ENCODE measurements at places on chromosomes 4 and X.

DNA sequence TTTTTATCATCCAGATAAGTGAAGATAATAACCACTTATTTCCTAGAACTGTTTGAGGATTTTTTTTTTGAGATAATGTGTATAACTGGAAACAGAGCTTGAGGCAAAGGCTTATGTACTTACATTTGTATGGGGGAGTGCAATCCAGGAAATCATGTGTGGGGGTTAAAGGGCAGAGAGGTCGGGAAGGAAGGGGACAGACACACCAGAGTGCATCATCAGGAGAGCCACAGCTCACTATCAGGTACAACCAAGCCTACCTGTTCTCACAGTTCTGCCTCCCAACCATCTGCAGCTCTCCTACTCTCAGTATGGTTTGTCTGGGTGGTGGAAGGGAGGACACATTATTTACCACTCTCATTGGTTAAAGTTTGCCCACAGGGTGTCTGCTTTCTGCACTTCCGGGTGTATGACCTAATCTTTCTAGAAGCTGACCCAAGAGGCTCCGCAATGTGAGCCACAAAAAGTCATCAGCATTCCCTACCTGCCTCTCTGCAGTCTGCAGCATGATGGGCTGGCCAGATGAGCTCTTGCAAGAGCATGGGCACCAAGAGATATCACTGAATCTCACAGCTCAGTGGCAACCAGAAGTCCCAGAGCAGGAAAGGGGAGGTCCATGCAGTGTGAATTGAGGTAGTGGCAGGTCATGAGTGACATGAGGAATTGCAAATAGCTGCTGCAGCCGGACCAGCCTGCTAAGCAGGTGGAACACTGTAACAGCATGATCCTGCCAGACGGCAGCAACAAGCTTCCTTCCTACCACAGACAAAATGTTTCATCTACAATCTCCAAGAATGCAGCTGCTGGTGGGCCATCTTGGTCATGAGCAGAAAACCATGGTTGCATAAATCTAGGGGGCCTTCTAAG, 36.9 kb upstream of the SPRY1 start:
- no peak for DNase-seq

DNA sequence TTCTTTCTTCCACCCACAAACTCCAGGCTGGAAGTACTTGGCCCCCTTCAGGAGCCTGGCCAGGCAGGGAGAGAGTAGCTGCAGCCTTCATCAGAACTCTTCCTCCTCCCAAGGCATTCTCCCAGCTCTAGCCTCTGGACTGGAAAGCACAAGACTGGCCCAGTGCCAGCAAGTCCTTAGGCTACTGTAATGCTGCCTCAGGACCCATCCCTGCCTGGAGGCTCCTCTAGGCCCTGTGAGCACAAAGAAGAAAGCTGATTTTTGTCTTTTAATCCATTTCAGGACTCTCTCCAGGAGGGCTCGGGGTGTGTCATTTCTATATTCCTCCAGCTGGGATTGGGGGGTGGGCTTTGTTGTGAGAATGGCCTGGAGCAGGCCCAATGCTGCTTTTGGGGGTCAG, 10.8 kb downstream of the AWAT2 start:
- DNase-seq = no peak

GRCh38 chrX:25084446-25084845, 68.7 kb upstream of the ARX start:
- no peak for DNase-seq

- no peak for DNase-seq
Observed at GRCh38 chr4:144666539-144667175, 20.7 kb downstream of the HHIP start.

DNA sequence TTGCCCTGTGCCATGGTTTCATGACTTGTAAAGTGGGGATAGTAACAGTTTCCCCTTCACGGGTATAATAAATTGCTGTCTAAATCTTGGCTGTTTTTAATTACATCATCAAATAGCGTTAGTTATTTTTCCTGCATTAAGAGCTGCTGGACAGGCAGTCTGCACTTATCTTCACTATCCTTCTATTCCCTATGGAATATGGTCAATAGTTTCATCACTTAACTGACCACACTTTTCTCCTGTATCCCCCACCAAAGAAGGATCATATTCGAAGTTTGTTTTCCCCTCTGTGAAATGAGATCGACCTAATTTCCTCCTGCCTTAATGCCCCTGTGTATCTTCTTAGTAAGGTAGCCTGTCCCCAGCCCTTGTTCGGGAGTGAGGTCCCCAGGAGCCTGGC, 133.2 kb downstream of the SHROOM3 start:
- DNase-seq = no peak

GRCh38 chrX:132407691-132408090, 81.1 kb downstream of the MBNL3 start:
- no peak for DNase-seq

DNA sequence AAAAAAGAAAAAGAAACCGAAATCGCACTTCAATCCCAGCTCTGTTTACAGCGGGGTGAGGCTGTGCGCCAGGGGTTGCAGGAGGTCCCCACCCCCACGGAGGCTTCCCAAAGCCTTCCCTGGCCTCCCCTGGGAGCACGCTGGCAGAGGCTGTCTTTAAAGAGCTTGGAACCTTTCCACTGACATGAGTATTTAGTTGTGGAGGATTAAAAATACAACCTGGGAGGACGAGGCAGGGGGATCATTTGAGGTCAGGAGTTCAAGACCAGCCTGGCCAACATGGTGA, 69.1 kb downstream of the PPP2R2C start:
- DNase-seq = no peak

GRCh38 chrX:17820100-17820499, 41.0 kb downstream of the RAI2 start:
- no peak for DNase-seq

DNA sequence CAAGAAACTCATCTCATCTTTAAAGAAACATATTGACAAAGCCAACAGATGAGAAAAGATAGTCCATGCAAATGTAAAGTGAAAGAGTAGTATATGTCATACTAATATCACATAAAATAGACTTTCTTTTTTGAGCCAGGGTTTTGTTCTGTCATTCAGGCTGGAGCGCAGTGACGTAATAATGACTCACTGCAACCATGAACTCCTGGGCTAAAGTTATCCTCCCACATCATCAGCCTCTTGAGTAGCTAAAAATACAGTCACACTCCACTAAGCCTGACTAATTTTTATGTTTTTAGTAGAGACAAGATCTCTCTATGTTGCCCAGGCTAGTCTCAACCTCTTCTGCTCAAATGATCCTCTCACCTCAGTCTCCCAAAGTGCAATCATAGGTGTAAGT, 51.8 kb upstream of the TRAM1L1 start:
- DNase-seq = peak; percentile 47

DNA sequence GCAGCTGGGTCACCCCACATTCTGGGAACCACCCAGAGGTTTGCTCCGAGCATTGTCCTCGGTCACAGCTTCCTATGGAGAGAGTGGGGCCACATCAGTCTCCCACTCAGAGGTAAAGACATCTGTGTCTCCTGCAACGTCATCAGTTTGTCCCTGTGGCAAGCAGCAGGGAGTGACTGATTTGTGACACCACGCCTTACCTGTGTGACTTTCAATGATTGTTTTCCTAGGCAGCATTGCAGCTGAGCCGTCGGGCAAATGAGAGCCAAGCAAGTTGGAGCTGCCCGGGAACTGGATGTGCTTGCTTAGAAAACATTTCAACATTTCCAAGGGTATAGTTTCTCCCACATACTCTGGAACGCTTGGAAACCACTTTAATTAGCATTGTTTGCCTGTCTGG, 29.7 kb upstream of the HELT start:
- DNase-seq = no peak

DNA sequence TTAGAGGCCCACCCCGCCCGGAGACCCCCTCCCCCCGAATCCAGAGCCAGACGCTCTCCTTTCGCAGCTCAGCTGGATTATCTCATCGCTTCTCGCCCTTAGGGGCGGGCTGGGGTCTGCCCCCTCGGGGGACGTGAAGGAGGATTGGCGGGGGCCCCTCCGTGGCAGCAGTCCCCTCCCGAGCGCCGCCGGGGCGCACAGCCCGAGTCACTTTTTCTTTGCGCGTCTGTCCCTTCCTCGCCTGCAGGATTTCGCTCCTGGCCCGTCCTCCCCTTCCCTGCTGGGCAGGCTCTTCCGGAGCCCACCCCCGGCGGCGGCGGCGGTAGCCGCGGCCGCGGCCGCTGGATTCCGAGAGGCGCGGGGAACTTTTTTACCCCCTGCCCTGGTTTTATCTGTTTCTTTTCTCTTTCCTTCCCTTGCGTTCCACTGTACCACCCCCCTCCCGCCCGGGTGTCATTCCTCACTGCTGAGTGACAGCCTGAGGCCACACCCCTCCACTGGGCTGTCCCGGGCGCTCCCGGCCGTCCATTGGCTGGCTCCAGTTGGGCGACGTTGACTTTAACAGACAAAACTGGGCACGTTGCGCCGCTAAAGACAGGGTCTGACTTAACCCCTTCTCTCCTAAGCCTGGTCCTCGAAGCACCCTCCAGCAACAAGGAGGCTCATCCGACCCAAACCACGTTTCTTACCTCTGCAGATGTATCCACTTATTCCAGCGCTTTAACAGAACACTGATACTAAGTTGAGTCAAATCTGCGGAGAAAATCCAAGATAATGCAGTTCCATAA, 492 bp upstream of the NKX3-2 start:
- no peak for DNase-seq

DNA sequence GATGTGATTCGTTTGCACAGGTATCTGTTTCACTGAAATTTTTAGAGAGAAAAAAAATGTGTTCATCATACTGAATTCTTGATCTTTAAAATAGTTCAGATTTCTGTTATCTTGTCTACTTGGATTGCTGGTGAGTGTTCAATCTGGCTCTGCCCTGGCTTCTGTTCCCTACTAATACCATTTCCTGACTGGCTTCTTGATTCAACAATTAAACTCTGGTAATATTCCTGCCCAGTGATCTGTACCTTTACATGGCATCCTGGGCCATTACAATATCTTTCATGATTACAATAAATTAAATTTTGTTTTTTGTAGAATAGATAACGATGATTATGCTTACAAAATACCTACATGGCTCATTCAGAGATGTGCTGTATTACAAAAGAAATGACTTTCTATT, 1388.0 kb upstream of the TENM3 start:
- no peak for DNase-seq

DNA sequence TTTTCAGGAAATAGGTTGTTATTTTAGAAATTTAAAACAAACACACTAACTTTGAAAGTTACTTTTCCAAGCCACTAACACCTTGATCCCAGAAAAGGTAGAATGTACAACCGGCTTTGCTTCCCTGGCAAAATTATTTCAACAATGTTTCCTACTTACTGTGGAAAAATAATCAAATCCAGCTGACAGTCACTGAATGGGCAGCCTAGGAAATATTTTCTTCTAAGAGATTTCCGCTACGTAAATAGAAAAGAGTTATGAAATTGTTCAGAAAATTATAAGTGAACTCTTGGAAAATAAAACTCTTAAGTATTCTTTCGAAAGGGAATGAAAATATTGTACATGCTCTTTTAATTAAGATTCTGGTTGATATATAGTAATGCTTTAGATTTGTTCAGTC, 195.7 kb downstream of the GASK1B start:
- DNase-seq = no peak

DNA sequence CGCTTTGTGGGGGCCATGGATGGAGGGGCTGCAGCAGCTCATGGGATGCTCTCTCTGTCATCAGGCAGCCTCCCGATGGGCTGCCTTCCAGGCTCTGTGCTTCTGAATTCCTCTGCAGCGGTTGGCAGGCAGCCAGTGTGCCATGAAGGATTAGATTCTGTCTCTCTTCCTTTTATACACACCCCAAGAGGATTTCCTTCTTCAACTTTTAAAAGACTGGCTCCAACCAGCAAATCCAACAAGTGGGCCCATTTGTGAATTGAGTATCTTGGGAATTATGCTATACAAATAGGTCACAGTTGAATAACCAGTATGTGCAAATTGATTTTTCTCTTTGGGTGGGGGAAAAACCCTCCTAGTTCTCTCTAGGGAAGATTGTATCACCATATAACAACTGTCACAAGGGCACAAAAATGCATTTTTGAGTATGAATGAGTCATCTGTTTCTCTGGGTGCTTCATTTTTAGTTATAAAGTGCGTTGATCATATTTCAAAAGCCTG, 96.8 kb upstream of the FAT1 start:
- DNase-seq = no peak

DNA sequence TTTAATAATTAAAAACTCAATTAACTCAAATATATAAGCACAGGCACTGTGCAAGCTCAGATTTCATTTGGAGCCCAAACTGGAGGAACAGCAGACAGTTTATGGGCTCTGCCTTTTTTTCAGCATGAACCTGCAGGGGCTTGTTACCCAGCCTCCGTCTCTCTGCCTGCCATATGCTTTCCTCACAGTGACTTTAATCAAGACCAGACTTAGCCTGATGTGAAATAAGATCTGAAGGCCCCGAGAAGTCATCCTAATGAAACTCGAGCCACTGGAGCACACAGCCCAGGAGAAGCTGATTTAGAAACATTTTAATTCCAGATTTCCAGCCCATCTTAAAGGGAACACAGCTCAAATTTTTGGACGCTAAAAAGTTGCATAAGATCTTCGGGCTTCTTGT, 55.6 kb downstream of the SPATA18 start:
- DNase-seq = peak; percentile 48

DNA sequence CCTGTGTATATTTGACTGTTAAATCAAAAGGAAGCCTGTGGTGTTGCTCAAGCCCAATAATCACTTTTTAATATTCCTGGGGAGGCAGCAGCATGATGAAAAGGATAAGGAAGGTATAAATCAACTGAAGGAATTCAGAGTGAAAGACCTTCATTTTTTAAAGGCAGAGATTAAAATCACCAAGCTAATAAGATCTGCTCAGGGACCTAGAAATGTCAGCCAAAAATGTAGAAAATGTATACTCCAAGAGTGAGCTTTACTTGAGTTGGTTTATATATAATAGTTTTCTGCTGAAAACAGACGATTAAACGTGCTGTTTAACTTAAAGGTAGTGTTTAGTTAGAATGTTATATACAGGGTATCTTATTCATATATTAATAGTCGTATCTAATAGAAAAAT, 549.3 kb downstream of the IQCM start:
- no peak for DNase-seq

DNA sequence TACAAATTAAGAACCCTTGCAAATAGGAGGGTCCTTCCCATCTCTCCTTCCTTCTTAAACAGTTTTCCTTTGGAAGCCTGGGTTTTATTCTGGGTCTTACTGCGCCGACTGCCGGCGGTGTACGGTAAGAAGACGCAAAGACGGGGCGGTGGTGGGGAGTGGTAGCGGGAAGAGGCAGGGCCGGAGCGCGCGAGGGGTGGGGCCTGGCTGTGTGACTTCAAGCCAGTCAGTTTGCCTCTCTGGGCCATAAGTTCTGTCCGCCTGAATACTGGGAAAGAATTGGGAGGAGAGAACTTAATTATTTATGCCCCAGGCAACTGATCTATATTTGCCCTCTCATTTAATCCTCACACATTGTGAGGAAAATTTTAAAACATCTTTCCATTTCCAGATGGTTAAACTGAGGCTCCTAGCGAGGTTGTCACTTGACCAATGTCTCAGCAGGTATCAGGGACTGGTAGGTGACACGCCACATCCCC, 726 bp upstream of the KANTR start:
- peak; percentile 67 for DNase-seq

- DNase-seq = no peak
Observed at GRCh38 chr4:164799410-164799809, 45.5 kb downstream of the SMIM31 start.

Data from fibroblast of the conjunctiva (primary cell).